ENCODE measurements at places on chromosomes 5 and 9. TPM values are rescaled to one million over a fixed set of nuclear protein-coding genes. Genes with fewer than 3 reads are reported as not detected.

VLDLR gene
- total RNA-seq, result 18.1 TPM

NNT gene
- 25.1 TPM for total RNA-seq

PCA3 gene
- total RNA-seq, result not detected

OMD gene
- 0.33 TPM for total RNA-seq

IL13 gene
- total RNA-seq, result not detected

OBP2B gene
- not detected for total RNA-seq

DELE1 gene
- total RNA-seq, result 100 TPM

ALAD gene
- total RNA-seq, result 42.5 TPM

ANXA2R gene
- total RNA-seq, result 0.99 TPM

SLC36A2 gene
- total RNA-seq, result not detected

HTR1A gene
- not detected for total RNA-seq

ZFP2 gene
- 1.8 TPM for total RNA-seq

- DNase-seq, result no peak
These were observed 135.1 kb downstream of the SLC25A46 start for GRCh38 chr5:110873773-110874437.

DNA sequence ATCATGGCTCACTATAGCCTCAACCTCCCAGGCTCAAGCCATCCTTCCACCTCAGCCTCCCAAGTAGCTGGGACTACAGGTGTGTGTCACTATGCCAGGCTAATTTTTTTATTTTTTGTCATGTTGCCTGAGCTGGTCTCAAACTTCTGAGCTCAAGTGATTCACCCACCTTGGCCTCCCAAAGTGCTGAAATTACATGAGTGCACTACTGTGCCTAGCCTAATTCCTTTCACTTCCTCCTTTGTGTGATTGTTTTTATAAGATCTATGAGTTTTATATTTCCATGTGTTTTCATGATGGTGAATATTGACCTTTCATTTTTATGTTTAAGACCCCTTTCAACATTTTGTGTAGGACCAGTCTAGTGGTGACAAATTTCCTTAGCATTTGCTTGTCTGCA lies 55.2 kb upstream of the IL12B start:
- no peak for DNase-seq

- DNase-seq, result peak; percentile 83
These were observed 44.0 kb downstream of the IRF1 start for GRCh38 chr5:132446621-132447020.

DNA sequence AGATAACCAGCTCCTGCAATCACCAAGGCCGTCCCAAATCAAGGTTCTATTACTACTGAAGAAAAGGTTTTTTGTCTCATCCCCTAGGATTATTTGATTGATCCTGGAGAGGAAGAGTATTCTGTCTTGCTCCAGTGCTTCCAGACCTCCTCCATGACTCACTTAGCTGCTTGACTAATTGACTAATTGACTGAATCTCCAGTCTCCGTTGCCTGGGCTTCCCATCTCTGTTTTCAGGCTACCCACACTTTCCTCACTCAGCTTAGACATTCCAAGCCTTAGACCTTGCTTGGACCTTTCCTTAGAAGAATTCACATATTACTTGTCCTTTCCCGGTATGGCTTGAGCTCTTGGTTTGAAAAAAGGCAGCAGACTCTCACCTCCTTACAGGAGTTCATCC lies 60.6 kb downstream of the FRMD3 start:
- DNase-seq, result no peak

- DNase-seq, result no peak
These were observed 471.8 kb downstream of the BNC2 start for GRCh38 chr9:16398691-16399090.

GRCh38 chr5:125311743-125312142 lies 565.3 kb upstream of the ZNF608 start:
- no peak for DNase-seq

DNA sequence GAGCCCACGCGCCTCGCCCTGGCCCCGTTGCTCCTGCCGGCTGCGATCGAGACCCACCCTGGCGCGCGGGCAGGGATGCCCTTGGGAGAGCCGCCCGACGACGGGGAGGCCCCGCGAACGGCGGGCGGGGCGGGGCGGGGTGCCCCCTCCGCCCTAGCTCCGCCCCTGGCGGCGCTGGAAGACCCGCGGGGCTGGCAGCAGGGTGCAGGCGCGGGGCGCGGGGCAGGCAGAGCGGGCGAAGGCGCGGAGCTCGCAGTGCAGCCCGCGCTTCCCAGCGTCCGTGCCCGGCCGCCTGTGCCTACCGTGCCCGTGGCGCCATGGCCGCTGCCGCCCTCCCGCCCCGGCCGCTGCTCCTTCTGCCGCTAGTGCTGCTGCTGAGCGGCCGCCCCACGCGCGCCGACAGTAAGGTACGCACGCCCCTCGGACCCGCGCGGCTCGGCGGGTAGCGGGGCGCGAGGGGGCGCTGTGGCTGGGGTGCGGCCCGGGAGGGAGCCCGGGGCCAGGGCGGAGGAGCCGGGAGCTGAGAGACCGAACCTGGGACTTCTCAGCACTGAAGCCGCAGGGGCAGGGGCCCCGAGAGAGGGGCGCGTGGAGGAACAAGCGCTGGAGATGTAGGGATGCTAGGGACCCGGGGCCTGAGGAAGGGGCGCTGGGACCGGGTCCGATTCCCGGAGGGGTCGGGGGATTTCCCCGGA lies at the start of gene OLFML2A:
Gene OLFML2A, plus strand, starts transcription at position 180 of the 695 bp plus-strand sequence. Its CDS starts 138 bp downstream, at position 318.
- DNase-seq, result no peak

- DNase-seq, result no peak
These were observed 68.8 kb downstream of the KIF4B start for GRCh38 chr5:155082401-155082800.

DNA sequence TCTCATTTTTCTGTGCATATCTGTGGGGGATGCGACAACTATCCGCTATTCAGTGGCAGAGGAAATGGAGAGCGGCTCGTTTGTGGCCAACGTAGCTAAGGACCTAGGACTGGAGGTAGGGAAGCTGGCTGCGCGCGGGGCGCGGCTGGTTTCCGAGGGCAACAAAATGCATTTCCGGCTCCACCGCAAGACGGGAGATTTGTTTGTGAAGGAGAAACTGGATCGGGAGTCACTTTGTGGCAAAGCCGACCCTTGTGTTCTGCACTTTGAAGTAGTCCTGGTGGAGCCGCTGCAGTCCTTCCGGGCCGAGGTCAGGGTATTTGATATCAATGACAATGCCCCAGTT lies 320 bp downstream of the PCDHB1 start:
- peak; percentile 37 for DNase-seq

- DNase-seq, result no peak
These were observed 1.9 kb upstream of the IL13 start for GRCh38 chr5:132655821-132656773.

GRCh38 chr9:80507611-80508010 lies 935.8 kb downstream of the TLE4 start:
- DNase-seq, result no peak

DNA sequence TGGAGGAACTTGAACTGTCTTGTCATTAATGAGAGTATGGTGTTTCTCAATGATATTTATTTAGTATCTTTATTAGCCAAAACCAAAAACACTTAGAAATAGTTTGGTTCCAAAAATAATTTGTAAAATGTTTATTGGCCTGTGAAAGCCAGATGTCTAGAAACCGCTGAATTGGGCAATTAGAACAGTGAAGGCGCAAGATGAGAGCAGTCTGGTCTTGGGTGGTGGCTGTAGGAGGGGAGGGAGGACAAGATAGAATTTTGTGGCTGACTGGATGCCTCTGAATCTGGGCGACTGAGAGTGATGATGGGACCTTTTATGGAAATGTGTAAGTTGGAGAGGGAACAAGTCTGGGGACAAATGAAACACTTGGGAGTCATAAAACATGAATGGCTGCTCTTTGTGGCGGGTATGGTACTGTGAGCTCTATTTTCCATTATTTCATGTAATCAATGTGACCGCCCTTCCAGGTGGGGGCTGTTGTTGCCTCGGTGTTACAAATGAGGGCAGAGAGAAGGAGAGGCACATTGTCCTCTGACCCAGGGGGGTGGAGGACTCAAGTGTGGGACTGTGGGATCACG lies 35.5 kb downstream of the PDZD2 start:
- no peak for DNase-seq

DNA sequence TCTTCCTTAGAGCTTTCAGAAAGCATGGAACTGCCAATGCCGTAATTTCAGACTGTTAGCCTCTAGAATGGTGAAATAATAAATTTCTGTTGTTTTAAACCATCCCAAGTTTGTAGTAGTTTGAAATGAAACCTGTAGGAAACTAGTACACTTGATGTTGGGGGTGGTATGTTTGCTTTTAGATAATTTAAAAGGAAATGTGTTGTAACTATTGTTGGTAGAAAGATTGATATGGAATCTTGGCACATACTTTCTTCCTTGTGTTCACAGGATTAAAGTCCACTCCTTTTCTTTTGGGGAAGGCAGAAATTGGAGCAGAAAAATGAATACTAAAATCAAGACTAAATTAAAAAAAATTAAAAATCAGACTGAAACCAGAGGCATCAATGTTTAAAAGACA lies 66.0 kb upstream of the ARRDC3 start:
- no peak for DNase-seq

DNA sequence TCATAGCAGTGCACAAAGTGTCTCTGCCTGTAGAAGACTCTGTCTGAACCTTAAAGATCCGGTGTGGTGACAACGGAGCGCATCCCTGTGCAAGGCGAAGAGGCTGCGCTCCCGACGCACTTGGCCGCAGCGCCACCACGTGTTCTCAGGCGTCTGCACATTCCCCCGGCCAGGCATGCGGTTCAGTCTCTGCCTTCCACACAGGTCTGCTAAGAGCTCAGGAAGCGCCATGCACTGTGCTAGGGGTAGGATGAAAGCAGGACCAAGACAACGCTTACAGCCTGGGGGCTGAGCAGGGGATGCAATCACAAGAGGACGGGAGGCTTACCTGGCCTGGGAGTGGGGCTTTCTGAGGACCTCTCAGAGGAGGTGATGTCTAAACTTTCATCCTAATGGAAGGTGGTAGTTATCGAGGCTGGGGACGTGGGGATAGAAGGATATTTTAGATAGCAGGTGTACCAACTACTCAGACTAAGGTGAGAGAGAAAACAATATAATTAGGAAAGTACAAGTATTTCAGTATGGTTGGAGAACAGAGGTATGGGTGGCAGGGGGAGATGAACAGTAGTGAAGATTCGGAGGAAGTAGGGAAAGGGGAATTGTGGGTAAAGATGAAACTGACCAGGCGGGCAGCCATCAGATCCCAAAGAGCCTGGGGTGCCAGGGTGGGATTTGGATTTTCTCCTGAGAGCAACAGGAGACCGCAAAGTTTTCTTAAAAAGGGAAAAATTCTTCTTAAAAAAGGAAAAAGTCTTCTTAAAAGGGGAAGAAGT lies 13.3 kb downstream of the CAPSL start:
- peak; percentile 57 for DNase-seq

All from body of pancreas (tissue), 4 donors.